Pancreas (tissue), 10 donors: ENCODE measurements at places on chromosomes 13 and 19.

GRCh38 chr13:49630580-49630979, 2.3 kb downstream of the ARL11 start:
- no peaks in the 10 kb centered on the region for H3K4me1 ChIP-seq
- H3K4me3 ChIP-seq, result no peak overlapping the region

GRCh38 chr13:95677564-95678266, 776 bp downstream of the DNAJC3 start:
- H3K4me1 ChIP-seq, result peaks cover 57% of the 10 kb centered on the region
- no peak for DNase-seq
- peak overlapping the region; percentile 98 for H3K27ac ChIP-seq
- H3K36me3 ChIP-seq, result no peaks in the 10 kb centered on the region

- DNase-seq, result no peak
- H3K27ac ChIP-seq, result no peak overlapping the region
- no peaks in the 10 kb centered on the region for H3K4me1 ChIP-seq
- no peaks in the 10 kb centered on the region for H3K36me3 ChIP-seq
- no peaks in the 10 kb centered on the region for H3K27me3 ChIP-seq
Measured at GRCh38 chr19:43778651-43779050, 2.1 kb downstream of the KCNN4 start.

DNA sequence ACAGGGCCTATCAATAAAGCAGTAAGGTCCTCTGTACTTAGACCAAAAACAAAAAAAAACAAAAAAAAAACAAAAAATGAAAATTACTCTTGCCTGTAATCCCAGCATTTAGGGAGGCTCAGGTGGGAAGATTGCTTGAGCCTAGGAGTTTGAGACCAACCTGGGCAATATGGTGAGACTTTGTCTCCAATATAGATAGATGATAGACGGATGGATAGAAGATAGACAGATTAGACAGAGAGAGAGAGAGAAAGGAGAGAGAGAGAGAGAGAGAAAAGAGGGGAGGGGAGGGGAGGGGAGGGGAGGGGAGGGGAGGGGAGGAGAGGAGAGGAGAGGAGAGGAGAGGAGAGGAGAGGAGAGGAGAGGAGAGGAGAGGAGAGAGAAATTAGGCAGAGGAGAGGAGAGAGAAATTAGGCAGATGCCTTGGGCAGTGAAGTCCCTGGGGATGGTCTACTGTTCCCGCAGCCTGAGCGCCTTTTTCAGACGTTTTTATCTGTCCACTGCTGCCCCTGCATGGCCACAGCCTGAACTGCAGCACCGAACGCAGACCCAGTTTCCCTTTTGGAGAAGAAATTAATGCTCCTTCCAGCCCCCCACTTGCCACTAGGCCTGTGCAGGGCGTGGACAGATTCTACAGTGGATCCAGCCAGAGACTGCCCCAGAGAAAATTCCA, 9.8 kb upstream of the ZNF627 start:
- H3K4me1 ChIP-seq, result peaks cover under 1% of the 10 kb centered on the region
- no peaks in the 10 kb centered on the region for H3K36me3 ChIP-seq
- H3K27me3 ChIP-seq, result no peaks in the 10 kb centered on the region
- peak; percentile 52 for DNase-seq
